ENCODE measurements at places on chromosomes 1 and 21.

DNA sequence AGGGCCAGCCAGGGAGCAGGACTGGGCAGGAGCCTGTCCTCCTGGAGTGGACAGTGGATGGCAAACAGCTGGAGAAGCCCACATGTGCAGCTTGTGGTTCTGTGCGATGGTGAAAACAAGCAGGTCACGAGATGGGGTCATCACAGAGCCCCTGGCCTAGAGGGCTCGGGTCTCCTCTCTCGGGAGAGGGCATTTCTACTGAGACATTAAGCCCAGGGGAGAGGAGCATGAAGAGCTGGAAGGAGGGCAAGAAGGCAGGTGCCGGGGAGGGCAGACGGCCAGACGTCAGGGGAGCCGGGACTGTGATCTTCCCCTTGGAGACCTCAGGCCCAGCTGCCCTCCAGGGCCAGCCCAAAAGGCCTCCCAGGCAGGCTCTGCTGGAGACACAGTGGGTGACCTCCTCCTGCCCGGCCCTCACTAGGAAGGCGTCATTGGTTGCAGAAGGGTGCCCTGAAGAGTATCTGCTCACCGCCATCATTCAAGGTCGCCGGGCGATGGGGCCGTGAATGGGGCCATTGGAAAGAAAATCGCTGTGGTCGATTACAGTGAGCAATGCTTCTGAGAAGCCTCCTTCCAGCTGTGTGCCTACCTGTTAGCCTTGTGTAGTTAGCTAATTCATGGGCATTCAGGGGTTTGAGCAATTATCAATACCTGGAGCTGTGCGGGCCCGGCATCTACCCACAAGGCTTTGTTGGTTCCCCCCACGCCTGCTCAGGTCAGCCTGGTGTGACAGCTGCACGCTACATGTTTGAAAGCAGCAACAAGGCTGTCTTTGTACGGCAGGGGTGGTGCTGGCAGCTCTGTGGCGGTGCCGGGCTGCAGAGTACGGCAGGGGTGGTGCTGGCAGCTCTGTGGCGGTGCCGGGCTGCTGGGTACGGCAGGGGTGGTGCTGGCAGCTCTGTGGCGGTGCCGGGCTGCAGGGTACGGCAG lies 72.3 kb upstream of the ACTRT2 start:
- no peak for DNase-seq

DNA sequence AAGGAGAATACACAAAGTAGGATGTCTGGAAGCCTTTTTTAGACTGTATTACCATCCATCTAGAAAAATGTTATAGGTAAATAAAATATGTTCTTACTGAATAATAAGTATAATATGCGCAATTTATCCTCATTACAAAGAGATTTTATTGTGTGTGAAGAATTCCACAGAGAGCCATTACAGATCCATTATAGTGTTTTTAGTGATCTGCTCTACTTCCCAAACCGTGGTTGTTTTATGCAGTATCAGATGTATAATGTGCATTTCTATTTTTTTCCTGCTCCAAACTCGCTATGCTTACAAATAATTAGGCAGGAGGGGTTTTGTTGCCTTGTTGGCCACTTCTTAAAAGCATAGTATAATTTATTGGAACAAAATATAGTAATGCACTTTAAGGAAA lies 447.8 kb downstream of the USP25 start:
- DNase-seq: no peak

DNA sequence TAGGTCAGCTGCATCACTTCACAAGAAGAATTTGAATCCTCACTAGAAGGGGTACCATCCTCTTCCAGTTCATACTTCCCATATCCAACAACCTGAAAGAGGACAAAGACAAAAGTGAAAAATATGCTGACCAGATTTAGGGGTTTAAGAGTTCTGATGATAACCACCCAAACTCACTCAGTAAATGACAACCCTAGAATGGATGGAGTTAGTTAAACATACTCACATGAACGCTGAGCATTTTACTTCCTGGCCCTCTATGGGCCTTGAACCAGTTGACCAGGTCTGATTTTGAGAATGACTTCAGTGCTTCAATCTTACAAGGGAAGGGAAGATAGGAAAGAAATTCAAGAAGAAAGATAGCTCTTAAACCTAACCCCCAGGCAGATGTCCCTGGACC lies 89.2 kb downstream of the NRDC start:
- DNase-seq: no peak

DNA sequence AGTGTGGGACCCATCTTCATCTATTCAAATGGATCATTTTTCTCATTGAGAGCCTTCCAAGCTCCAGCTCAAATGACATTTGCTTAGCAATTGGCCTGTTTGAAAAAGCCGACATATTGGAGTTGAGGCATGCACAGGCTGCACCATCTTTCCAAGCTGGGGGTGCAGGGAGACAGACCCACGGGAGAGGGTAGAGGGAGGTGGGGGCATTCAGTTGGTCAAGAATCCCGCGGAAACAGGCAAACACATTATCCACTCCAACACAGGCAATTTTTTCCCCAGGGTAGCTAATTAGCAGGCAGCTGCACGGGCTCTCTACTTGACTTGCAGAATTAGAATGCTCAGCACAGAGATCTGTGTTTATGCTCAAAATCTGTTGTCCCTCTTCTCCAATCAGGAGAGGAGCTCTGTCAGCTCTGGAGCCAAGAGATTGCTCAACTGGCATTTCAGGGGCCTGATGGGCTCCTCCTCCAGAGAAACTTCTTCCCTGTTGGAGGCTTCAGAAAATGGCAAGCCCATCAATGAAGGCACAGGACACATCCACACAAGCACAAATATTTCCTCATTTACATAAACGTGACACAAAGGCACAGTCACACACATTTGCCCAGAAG lies 267.8 kb downstream of the FOXD2 start:
- no peak for DNase-seq

- DNase-seq: no peak
Observed at GRCh38 chr21:42777064-42777756, 102.1 kb downstream of the WDR4 start.

GRCh38 chr1:94218332-94218731 lies 19.1 kb downstream of the ARHGAP29 start:
- DNase-seq: no peak

DNA sequence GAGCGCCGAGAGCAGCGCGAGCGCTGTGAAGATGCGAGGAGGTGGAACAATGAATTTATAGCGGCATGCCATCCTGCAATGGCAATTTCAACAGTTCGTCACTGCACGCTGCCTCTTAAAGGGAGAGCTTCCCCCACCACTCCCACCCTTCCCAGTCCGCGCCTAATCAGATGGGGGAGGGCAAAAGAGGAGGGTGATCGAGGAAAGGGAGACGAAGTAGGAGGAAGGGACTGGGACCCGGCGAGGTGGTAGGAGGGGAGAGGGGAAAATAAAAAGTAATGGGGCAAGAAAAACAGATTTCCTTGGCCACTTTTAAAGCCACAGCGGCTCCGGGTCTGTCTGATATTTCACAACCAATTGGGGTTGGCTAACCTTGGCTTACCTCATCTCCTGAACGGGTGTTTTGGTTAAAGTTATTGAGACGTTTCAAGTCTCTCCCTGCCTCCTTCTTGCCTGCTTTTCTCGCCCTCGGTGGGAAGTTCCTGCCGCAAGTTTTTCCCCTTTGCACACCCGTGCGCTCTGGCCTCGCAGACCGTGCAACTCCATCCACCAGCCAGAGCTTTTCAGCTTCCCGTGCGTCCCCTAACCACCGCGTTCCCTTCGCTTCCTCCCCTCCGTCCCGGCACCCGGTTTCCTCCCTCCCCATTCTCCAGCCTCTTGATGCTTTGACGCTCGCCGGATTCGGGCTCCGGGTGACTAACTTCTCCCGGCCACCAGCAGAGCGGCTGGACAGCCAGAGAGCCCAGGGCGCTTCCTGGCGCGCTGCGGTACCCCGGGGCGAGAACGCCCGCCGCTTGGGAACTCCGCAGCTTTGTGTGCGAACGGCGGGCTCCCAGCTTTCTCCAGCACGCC lies at the start of gene ADAMTS5:
Gene ADAMTS5, minus strand, starts transcription at position 27 of the 852 bp plus-strand sequence. CDS start 697 bp downstream, outside the sequence.
- no peak for DNase-seq

DNA sequence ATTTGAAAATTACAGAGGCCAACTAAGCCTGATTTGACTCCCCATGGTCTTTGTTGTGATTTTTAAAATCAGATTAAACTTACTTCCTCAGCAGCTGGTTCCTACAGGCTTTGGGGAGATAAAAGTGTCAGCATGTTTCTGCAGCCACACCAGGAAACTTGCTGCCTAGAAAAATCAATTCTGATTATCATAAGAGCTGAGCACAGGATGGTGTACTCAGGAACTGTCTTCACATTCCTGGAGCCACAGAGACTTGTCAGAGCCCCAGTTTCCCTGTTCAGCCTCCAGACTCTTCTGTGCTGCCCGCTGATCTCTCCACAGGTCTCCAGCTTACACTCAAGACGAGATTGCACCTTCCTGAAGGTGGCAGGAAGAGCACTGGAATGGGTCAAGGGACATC lies 23.9 kb downstream of the RAB3B start:
- no peak for DNase-seq

GRCh38 chr1:15409388-15410222 lies at the start of gene EFHD2:
Gene EFHD2, plus strand, starts transcription at chr1:15409888. Its CDS starts 84 bp downstream, at chr1:15409972.
- DNase-seq: peak; percentile 80

GRCh38 chr1:32393832-32394140 lies 455 bp downstream of the BSDC1 start:
- no peak for DNase-seq

GRCh38 chr1:201230676-201231075 lies 40.1 kb downstream of the IGFN1 start:
- no peak for DNase-seq

DNA sequence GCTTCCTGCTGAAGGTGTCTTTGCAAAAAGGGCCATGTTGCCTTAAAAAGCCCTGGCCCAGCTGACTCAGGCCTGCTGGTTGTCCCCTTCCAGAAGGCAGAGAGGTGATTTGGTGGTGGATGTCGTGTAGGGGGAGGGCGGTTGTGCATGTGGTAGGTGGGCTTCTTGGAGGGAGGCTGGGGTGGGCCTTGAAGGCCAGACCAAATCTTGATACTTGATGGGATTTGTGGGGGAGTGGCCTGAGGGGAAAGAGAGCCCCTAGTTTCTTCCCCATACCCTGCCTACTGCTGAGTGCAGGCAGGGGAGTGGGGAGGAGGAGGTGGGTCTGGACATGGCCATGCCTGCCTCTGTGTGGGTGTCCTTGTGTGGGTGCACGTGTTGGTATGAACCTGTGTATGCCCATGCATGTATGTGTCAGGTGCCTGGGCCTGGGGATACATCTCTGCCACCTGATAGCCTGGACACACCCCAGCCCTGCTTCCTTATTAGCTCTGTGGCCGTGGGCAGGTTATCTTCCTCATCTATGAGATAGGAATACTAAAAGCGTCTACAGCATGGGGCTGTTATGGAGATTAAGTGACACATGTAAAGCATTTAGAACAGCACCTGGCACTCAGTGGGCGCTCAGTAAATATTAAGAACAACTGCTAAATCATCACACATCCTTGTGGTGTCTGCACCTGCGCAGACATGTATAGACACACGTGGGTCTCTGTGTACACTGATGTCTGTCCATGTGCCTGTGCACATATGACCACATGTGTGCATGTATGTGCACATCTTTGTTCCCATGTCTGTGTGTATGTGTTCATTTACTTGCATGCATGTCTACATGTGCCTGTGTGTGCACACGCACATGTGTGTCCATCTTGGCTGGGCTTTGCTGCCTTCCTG lies 17.0 kb downstream of the FAM151A start:
- DNase-seq: no peak

DNA sequence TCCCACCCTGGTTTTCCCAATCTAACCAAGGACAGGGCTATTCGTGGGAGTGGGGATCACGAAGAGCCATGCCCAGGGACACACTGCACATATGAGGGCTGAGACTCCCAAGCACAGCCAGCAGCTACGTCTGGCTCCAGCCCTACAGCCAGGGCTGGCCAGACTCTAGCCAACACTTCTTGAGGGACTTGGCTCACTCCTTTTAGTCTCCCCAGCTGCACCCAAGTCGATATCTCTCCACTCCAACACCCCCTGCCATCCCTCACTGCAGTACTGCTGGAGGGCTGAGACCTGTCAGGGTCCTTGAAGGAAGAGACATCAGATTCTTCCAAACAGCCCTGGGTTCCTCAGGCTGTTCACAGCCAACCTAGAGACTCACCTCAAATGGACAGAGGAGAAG lies 62.6 kb downstream of the CD46 start:
- no peak for DNase-seq

GRCh38 chr1:230621324-230622030 lies 20.8 kb upstream of the COG2 start:
- no peak for DNase-seq

DNA sequence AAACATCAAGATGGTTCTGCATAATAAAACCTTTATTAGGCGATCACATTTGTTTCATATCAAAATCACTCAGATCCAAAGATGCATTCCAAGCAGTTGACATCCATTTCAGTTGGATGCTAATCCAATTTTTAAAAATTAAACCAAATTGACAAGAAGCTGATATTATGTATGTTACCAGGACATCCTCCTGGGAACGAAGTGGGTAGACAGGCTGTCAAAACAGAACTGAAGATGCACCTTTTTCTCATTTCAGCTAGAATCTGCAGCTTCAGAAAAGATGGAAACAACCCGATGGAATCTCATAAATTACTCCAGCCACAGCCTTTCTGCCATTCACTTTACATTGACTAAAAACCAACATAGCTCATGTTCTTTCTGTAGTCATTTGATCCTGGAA lies 268.4 kb downstream of the PLPP3 start:
- DNase-seq: no peak

DNA sequence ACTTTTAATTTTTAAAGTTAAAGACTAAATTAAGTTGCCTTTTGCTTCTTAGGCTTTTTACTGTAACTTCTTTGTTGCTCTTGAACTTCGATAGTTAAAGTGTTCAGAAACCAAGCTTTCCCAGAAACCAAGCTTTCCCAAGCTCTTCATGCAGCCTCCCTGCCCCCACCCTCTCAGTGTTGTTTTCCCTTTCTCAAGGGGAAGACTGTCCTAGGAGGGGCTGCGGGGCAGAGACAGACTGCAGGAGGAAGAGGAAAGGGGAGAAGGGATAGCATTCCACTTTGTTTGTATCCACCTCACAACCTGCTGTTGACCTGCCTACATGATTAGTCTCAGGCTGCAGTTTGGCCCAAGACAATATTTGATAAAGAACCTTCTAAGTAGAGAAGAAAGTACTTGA lies 39.0 kb upstream of the DIPK1A start:
- DNase-seq: no peak

DNA sequence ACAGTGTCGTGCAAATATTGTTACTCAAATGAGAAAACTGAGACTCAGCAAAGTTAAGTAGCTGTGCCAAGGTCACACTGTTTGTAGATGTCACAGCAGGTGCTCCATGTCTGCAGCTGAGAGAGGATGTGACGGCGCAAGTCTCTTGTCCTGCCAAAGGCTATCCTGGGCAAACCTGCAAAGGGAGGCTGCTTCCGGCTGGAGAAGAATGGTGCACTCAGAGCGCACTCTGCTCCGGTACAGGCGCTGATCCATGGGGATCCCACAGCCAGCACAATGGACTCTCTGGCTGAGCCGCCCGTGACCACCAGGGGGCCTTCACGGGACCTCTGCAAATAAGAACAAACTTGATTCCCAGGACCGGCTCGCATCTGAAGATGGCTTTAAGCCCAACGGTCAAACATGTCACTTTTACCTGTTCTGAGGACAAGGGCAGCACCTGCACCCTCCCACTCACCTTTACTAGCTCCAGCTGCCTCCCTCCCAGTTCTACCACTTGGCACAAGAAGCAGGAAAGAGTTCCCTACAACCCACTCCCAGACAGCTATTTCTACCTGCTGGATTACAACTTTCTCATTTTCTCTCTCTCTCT lies 21.9 kb downstream of the RD3 start:
- no peak for DNase-seq

GRCh38 chr21:30222724-30223123 lies 6.8 kb upstream of the CLDN8 start:
- no peak for DNase-seq
